ENCODE measurements at places on chromosomes 11 and 22.

DNA sequence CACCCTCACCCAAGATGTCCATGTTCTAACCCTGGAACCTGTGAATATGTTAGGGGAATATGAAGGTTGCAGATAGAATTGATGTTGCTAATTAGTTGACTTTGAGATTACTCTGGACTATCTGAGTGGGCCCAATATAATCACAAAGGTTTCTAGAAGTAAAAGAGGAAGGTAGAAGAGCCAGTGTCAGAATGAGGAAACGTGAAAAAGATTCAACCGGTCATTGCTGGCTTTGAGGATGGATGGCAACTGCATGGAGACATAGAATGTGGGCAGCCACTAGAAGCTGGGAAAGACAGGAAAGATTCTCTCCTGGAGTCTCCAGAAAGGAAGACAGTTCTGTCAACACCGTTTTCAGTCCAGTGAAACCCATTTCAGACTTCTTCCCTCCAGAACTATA, 86.6 kb downstream of the CLPB start:
- DNase-seq, result no peak

DNA sequence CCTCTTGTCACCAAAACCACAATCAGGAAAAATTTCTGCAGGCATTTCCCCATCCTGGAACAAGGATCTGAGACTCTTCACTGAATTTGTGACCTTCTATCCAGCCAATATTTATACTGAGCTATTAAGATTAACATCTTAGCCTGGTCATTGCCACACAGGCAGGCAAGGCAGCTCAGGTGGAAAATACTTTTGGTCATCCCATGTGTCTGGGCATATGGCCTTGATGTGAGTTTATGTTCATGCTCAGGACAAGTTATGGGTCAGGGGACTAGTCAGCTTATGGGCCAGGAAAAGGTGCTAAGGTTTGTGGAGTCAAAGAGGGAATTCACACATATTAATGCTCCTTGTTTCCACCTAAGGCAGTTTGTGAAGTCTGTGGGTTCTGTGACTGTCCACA, 124.3 kb upstream of the TOP3B start:
- DNase-seq, result no peak

- no peak for DNase-seq
Observed at GRCh38 chr11:79068356-79068755, 372.5 kb downstream of the TENM4 start.

DNA sequence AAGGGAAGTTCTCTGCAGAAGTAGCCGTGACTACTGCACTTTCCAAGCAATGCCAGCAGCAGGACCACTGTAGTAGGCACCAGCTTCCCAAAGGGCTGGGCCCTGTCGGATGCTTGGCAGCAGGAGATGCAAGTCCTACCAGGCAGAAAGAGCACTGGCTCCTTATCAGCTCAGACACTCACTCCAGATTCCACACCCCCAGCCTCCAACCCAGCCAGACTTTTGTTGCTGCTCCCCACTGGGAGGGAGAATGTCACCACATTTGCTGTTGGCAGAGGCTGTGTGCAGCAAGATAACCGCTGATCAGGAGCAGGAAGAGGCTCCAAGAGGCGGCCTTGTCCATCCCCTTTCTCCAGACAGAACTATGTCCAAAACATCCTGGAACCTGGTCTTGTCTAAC, 118.7 kb downstream of the C11orf58 start:
- DNase-seq, result no peak

- DNase-seq, result no peak
Observed at GRCh38 chr11:34397811-34398210, 40.0 kb upstream of the ABTB2 start.

GRCh38 chr11:82996966-82997606, 74.6 kb downstream of the RAB30 start:
- DNase-seq, result no peak

- DNase-seq, result no peak
Observed at GRCh38 chr11:65363770-65364169, 9.2 kb downstream of the TIGD3 start.

DNA sequence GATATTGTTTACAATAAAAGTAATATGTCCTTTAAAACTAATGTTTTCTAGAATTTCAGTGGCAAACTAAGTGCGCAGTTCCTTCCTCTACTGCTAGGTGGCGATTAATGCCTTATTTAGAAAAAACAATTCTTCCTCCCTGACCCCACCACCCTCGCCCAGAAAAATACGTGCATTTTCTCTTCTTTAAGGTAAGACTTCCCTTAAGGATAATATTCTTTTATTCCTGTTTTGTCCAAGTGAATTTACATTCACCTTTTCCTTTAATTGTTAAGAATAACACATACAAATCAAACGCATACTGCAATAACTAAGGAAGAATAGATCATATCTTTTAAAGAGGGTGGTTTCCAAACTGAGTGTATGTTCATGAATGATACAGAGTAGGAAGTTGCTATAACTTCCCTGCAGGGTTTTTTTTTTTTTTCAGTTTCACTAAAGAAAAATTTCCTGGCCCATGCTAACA, 17.0 kb upstream of the PSMA1 start:
- DNase-seq, result no peak

DNA sequence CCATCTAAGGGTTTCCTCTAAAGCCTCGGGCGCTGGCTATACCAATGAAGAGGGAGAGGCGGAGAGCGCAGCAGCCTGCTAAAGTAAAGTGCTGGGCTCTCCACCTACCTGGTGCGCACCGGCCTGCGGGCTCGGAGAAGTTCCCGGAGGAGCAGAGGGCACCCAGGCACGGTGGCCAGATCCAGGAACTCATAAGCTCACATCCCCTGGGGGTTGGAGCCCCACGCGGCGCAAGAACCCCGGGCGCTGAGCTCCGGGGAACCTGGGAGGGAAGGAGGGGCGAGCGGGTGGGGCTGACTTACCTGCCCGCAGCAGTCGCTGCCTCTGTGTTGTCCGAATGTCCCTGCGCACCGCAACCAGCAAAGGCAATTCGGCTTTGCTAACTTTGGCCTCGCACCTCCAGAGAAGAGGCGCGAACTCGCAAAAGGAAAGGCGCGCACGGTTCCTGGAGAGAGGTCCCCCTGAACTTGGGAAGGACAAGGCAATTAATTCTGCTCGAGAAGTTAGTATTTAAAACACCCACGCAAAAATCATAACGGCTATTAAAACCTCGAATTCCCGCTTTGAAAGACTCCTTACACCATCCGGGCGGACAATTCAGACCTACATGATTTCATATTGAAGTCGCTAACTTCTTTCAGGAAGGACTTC, 127.6 kb upstream of the C11orf58 start:
- DNase-seq, result no peak

GRCh38 chr11:6567371-6567745, 36.1 kb downstream of the RRP8 start:
- DNase-seq, result no peak

DNA sequence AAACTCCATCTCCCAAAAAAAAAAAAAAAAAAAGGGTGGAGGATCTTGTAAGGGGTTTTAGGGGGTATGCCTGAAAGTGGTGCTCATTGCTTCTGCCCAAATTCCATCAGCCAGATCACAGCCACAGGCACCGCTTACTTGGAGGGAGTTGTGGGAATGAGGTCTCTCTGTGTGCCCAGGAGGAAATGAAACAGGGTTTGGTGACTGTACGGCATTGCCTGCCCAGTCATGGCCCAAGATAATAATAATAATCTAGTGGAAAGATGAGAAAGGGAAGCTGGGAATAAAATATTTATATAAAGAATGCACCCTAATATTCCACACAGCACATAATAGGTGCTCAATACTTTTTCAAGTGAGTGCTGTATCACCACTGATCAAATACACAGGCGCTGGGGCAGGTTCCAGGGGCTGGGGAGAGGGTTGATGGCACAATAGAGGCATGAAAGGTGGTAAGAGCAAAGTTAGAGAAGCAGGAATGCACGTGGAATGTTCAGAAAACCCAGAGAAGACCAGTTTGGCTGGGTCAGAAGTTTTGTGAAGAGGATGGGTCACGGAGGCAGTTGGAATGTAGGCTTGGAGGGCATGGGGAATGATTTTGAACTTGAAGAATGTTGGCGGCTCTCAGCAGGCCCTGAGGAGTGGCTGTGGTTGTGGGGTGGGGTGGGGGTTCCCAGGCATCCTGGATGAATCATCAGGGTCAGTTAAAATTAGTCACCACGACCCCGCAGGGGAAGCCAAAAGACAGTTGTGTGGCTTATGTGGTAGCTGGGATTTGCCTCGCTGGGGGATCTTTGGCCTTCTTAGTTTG, 12.5 kb upstream of the MB start:
- DNase-seq, result peak; percentile 95

GRCh38 chr11:67275606-67276409, 9.5 kb downstream of the GRK2 start:
- DNase-seq, result no peak

GRCh38 chr22:29116397-29117123, 43.7 kb downstream of the KREMEN1 start:
- DNase-seq, result no peak

DNA sequence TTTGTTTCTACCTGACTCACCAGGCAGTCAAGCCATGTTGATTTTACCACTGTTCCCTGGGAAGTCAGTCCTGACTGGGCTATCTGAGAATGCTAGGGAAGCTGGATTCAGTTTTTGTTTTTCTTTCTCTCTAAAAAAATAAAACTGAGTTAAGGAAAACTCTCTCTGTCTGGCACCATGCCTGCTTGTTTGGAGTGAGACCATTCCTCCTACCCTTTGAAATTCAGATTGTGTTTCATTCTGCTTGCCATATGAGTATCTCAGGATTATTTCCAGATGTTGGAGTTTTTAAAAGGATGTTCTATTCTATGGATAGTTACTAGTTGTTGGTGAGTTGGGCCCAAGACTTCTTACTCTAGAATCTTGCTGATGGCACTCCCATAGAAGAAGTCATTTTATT, 1917.0 kb downstream of the LRRC4C start:
- no peak for DNase-seq

DNA sequence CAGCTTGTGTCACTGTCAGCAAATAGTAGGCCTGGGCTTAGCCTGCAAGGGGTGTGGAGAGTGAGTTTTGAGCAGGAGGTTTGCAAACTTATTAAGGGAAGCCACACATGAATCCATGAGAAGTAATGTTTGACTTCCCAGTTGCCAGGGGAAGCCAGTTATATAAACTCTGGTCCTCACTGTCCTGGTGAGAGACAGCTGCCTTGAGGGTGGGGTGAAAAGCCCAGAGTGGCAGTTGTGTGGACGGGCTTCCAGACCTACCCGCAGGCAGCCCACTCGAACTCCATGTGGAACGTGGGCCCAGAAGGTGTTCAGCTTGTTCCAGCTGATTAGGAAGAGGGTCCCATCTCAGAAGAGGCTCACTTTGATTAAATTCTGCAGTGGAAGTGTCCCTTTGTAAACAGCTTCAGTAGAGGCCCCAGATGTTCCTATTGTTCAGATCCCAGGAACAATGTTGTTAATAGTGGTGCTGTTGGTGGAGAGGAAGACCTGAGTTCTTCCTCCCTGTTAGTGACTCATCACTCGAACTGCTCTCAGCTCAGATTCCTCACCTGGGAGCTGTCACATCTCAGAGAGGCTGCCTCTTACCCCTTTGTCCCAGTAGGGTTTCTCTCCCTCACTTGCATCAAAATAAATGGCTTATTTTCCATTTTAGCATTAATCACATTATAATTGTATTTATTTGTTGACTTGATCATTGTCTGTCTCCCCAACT, 63.4 kb downstream of the GRAMD1B start:
- DNase-seq, result no peak

DNA sequence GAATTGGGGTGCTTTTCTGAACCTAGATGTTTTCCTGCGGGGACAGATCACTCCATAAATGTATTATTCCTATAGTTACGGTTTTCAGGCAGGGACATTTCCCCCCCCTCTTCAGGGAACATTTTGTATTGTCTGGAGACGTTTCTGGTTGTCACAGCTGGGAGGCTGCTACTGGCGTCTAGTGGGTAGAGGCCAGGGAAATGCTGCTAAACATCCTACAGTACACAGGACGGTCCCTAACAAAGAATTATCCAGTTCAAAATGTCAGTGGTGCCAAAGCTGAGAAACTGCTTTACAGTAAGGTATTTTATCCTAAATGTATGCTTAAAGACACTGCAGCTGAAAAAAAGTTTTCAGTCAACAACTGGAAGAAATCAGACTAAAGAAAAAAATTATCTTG, 19.4 kb downstream of the PIWIL4 start:
- no peak for DNase-seq

- DNase-seq, result no peak
Observed at GRCh38 chr22:21951931-21952465, 650 bp downstream of the PPM1F start.

- no peak for DNase-seq
Observed at GRCh38 chr22:43564859-43565258, 153.0 kb downstream of the MPPED1 start.

GRCh38 chr22:48690583-48691317, 1136.9 kb downstream of the BRD1 start:
- DNase-seq, result no peak

DNA sequence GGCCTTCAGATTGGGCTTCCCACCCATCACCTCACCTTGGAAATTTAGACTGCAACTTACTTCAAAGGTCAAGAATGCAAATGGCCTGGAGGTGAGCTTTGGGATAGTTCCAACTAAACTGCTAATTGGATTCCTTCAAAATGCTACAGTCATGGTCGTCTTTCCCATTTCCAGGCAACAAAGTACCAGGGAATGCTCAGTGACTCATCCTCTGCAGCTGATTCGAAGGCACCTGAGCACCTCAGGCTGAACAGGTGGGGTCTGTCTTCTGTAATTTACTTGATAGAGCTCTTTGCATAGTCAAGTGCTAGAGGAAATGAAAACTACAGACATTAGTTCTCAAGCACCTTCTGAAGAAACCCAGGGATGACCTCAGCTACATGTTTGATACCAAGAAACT, 20.5 kb upstream of the FSHB start:
- no peak for DNase-seq

GRCh38 chr11:101336858-101337257, 207.2 kb upstream of the PGR start:
- no peak for DNase-seq

DNA sequence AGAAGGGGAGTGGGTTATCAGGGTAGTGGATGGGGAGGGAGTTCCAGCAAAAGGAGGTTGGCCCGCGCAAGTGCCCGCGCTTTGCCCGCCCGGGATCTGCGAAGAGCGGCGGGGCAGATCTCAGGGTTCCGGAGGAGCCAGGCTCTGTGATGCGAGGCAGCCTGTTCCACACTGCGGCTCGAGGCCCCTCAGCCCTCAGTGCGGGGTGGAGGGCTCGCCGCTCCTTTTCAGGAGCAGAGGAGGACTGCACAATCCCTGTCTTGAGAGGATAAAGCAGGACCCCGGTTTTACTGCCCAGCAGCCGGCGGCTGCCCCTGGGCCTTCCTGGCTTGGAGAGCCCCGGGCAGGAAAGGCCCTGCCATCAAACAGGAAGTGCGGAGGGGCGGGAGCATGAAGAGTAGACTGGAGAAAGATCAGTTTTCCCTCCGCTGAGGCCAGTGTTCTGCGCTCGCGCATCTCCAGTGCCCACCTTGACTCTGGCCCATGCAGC, 6.2 kb downstream of the SLC6A5 start:
- no peak for DNase-seq
